ENCODE measurements at places on chromosomes 5 and 9.

DNA sequence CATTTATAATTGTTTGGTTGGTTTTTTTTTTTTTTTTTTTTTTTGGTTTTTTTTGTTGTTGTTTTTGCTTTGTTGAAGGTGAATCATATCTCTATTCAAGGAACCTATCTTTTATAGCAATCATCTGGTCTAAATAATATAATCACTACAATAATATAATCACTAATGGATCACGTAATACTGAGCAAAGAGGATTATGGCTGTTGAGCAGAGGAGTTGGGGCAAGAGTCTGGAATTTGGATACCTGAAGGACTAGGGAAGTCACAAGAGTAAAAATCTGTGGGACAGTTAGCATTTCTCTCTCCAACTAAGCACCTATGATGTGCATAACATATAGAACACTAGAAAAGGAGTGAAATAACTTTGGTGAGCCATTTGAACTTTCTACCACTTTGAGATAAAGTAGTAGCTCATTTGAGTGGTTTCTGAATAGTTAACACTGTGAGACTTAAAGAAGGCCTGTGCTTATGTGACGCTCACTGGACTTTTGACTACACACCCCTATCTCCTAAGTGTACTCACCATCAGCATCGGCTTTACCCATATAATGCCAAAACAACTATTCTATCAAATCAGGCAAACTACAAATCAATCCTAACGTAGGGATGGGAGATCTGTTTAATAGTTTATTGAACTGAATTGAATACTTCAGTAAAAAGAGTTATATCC, 564.9 kb upstream of the TUSC1 start:
- no peak for DNase-seq

- DNase-seq = no peak
These were observed 129.6 kb downstream of the COL23A1 start for GRCh38 chr5:178460598-178460997.

DNA sequence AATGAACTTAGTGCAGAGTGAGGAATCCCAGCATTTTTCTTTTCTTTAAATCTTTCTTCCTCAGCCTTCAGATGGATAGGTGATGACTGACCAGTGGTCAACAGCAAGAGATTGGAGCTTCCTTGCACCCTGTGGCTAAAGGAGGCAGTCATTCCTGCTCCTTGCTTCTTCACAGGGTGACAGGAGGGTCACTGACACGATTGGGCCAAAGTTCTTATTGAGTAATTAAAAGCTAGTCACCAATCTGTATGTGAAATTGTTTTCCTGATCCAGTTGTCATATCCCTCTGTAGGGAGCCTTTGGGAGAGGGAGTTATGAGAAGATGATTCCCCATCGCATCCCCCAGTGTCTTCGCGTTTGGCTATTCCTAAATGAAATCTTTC, 85.2 kb downstream of the CMYA5 start:
- DNase-seq = no peak

- DNase-seq = no peak
These were observed 5.3 kb downstream of the ROR2 start for GRCh38 chr9:91944711-91945110.

DNA sequence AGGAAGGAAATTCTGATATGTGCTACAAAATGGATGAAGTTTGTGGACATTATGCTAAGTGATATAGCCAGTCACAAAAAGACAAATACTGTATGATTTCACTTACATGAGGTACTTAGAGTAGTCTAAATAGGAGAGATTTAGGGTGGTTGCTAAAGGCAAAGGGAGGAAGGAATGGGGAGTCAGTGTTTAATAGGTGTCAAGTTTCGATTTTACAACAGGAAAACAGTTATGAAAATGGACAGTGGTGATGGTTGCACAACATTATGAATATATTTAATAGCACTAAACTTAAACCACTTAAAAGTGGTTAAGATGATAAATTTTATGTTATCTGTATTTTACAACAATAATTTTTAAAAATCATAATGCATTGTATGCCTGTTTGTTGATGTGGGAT, 40.4 kb upstream of the ECM2 start:
- DNase-seq = no peak

DNA sequence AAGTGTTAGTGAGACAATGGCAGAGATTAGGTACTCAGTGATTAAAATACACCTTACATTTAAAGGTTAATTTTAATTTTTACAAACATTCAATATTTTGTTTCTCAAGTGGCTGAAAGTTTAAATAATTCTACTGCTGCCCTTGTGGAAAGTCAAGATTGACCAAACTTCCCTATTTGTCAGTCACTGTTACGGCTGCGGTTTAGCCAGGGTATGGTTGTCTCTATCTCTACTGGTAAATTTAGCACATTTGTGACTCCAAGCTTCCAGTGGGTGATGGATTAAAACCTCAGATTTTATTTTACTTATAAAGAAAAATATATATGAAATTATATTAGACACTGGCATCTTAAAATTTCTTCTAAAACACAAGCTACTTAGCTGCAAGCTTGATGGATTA, 368.4 kb downstream of the CDH18 start:
- DNase-seq = no peak

DNA sequence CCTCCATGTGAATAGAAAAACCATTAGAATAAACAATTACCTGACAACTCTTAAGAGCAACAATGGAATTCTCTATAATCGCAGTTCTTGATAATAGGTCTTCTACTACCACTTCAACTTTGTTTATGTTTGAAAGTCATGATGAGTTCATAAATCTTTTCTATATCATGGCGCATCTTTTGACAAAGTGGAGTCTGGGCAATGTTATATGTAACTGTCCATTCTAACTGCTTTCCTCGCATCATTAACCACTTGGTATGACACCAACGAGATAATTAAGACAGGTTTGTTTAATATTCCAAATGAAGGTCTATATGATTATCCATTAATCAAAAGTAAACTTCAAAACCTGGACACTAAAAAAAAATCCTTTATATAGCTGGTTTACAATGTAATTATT, 272.0 kb downstream of the DENND1A start:
- no peak for DNase-seq

- DNase-seq = no peak
These were observed 31.7 kb upstream of the CDKN2B start for GRCh38 chr9:22040760-22041159.

DNA sequence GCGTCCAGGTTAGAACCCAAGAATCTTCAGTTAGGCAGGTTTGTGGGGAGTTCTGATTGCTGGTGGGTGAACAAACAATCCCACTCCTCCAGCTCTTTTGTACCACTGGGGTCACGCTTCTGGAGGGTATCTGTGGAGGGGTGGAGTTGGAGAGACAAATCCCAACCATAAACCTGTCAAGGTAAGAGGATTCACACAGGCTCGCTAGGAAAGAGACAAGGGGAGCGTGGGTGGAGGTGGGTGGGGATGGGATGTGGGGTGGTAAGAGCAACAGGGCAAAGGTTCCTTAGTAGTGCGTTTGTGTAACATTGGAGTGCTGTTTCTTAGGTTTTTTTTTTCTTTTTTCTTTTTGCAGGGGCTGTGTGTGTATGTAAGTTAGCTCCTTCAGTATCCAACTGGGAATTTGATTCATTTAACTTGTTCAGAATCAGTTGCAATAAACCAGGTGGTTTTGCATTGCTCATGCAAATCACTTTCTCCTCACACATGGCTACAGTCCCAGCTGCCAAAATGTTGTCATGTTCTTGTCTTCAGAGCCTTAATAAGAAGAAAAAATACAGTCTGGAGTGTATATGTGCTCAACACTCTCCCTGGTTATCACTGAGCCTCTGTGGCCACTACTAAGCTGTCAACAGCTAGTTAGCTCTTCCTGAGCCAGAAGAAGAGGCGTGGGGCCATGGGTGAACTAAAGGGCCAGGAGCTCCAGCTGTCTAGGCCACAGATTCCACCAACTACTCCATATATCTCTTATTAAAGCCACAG, 164.0 kb upstream of the RAD23B start:
- peak; percentile 66 for DNase-seq

DNA sequence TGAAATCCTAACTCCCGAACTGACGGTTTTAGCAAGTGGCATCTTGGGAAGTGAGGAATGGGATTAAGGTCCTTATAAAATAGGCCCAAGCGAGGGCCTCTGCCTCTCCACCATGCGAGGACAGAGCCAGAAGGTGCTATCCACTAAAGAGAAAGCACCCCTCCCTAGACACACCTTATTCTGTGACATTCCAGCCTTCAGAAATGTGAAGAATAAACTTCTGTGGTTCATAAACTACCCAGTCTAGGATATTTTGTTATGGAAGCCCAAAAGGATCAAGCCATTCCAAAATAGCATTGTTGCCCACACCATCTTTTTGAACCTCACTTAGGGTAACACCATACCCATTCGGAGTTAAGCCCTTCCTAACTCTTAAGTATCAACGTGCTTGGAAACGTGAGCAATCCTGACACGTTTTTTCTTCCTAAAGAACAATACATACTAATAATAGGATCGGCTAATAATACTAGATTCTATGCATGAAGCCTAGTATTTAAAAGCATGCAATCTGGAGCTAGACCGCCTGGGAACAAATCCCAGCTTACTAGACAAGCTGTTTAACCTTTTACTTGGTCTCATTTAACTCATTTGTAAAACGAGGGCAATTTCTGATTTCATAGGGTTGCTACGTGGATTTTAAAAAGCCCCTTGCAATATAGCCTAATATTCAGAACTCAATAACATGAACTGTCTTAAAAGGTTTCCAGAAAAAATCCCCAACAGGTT, 1.1 kb upstream of the SMC2 start:
- no peak for DNase-seq

GRCh38 chr9:78144663-78145377, 91.1 kb upstream of the CEP78 start:
- DNase-seq = no peak

- DNase-seq = peak; percentile 28
These were observed 1.7 kb downstream of the FOXD1 start for GRCh38 chr5:73446631-73447529.

All from tongue (tissue), 3 donors.